SW480 (cell line): ENCODE measurements at places on chromosomes 4 and X.
A peak's percentile ranks its signal among the peaks of the same experiment; 100 is the strongest.

- no peak for DNase-seq
Observed at GRCh38 chr4:86432559-86433134, 72.8 kb upstream of the MAPK10 start.

- no peak for DNase-seq
Observed at GRCh38 chr4:2923668-2924173, 39.5 kb downstream of the NOP14 start.

- no peak for DNase-seq
Observed at GRCh38 chrX:46693149-46693548, 65.8 kb downstream of the SLC9A7 start.

GRCh38 chr4:78656968-78657445 is 105.4 kb downstream of the ANXA3 start:
- DNase-seq, result no peak

DNA sequence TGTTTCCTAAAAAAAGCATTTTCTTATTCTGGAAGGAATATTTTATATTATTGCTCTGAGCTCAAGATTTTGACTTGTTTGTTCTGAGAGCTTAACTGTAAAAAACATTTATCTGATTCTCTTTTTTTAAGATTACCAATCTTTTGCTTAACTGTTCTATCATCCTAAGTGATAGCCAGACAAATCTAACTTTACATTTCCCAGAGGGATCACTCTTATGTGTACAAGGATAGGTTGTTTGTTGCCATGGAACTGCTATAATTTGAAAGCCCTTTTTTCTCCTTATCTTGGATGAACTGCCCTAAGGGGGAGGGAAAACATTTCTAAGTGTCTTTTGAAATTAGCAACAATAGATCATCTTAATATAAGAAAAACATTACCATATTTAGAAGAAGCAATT is 494.7 kb downstream of the TRAM1L1 start:
- DNase-seq, result no peak

GRCh38 chr4:8131210-8131609 is 27.4 kb downstream of the ABLIM2 start:
- DNase-seq, result no peak

GRCh38 chr4:26008737-26009136 is 94.7 kb downstream of the SMIM20 start:
- no peak for DNase-seq

- DNase-seq, result no peak
Observed at GRCh38 chrX:93332329-93332728, 341.0 kb downstream of the NAP1L3 start.

- no peak for DNase-seq
Observed at GRCh38 chr4:83335701-83336100, 1.1 kb upstream of the HPSE start.

DNA sequence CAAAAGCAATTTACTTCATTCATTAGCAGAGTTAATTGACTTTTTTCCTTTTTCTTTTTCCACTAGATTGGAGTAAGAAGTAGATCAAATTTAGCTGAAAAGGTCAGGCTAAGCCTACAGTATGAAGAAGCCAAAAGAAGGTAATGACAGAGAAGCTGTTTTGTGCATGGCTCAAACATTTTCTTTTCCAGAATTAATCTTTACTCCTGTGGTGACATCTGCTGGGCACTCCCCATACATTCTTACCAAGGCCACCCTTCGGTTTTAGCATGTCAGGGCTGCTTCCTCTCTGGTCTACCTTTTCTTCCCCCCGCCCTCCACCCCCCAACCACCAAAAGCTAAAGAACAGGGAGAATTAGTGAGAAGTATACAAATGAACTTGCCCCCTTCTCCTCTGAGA is 70.2 kb downstream of the CLDN22 start:
- peak; percentile 33 for DNase-seq

- DNase-seq, result no peak
Observed at GRCh38 chr4:59161249-59161648, 2038.9 kb upstream of the ADGRL3 start.

- no peak for DNase-seq
Observed at GRCh38 chr4:173498771-173499170, 31.3 kb downstream of the HAND2 start.

- peak; percentile 23 for DNase-seq
Observed at GRCh38 chr4:20433097-20433705, 181.5 kb downstream of the SLIT2 start.

- no peak for DNase-seq
Observed at GRCh38 chr4:119284876-119285780, 36.8 kb downstream of the FABP2 start.

- DNase-seq, result no peak
Observed at GRCh38 chrX:10936976-10937375, 174.2 kb upstream of the HCCS start.

DNA sequence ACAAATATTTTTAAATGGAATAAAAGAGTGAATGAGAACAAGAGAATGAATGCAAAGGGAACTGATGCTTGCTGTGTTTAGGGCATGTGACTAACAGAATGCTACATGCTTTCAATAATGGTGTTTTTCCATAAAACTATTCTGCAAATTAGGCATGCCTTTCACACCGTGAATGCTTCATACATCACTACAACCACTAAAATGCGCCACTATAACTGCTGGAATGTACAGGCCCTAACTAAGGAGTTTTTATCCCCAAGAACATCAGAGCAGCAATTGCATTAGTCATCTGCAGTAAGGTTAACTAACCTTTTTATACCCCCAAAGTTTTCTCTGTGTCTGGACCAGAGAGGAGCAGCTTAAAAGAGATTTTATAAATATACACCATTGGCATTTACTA is 190.4 kb downstream of the ARAP2 start:
- no peak for DNase-seq

GRCh38 chr4:40963897-40964478 is 214.2 kb downstream of the NSUN7 start:
- DNase-seq, result no peak

GRCh38 chrX:82848111-82848510 is 660.0 kb upstream of the POU3F4 start:
- no peak for DNase-seq

DNA sequence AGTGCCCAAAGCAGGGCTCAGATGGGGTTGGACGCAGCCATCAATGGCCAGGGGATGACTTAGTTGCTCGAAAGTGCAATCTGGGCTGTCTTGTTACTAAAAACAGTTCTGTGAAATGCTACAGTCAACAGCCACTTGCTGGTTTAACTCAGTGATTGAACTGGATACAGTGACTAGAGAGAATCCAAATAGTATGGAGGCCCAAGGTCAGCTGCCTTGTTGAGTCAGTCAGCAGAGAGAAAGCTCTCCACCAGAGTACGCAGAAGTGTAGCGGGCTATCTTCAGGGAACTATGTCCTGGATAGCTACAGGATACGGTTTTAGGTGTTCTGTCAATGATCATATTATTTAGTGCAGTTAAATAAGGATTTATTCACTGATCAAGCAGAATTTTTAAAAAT is 68.4 kb downstream of the TRAPPC11 start:
- no peak for DNase-seq

- no peak for DNase-seq
Observed at GRCh38 chrX:71053217-71053621, 14.9 kb downstream of the SNX12 start.

DNA sequence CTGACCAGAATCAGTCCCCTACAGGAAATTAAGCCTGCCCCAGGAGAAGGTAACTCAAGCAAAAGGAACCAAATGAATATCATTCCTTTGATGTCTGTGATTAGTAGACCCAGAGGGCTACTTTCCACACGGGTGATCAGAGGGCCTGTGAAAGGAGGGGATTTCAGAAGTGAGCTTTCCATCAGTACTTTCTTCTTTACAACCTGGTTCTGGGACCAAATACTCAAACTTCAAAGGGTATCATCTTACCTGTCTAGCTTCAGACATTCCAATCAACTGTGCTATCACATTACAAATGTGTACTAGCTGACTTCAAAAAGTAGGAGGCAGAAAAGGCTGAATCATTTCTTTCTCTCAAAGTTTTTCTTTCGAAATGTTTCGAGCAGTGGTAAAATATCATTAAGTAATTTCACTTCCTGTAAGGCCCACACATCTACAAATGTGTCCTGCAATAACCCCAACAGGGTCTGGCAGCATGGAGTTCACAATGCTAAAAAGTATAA is 23.9 kb downstream of the ACSL4 start:
- peak; percentile 88 for DNase-seq

- DNase-seq, result no peak
Observed at GRCh38 chr4:78645853-78646757, 94.5 kb downstream of the ANXA3 start.

GRCh38 chrX:6891404-6891803 is 256.1 kb upstream of the STS start:
- no peak for DNase-seq

DNA sequence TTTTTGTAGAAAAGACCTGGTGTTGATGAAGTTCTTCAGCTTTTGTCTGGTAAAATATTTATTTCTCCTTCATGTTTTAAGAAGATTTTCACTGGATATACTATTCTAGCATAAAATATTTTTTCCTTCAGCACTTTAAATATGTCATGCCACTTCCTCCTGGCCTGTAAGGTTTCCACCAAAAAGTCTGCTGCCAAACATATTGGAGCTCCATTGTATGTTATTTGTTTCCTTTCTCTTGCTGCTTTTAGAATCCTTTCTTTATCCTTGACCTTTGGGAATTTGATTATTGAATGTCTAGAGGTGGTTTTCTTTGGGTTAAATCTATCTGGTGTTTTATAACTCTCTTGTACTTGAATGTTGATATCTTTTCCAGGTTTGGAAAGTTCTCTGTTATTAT is 35.6 kb upstream of the NMU start:
- no peak for DNase-seq

GRCh38 chr4:164955107-164955805 is 22.2 kb downstream of the TRIM61 start:
- DNase-seq, result no peak

GRCh38 chr4:184472614-184473498 is 1.5 kb downstream of the IRF2 start:
- DNase-seq, result peak; percentile 54

- DNase-seq, result no peak
Observed at GRCh38 chrX:38939067-38939466, 137.8 kb downstream of the MID1IP1 start.

DNA sequence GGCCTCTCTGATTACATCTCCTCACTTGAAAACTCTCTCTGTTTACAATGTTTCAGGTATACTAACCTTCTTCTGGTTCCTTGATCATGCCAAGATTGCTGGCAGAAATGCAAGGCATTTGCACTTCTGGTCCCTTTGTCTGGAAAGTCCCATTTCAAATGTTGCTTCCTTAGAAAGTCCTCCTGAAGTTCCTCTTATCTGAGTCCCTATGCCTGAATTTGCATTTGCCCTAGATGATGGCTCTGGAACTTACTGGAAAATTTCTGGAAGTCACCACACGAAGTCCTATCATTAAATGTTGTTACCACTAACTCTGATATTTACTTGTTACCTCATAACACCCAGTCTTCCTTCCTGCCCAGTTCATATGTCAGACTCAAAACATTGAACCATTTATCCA is 176.4 kb downstream of the EFHC2 start:
- DNase-seq, result no peak

DNA sequence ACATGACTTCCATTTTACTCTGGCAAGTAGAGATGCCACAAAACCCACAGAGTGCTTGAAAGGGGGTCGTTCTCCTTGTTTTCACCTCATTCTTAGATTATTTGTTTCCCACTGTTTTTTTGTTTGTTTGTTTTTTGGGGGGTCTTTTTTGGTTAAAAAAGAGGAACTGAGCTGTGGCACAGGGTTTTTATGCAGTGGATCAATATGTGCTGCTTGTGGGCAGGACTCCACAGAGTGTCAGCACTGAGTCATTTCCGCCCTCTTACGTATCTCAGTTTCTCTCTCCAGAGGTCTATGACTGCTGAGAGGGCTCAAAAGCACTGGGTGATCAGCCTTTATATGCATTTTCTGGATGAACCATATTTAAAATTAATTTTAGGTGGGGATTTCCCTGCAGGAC is 268.1 kb upstream of the GRID2 start:
- DNase-seq, result no peak

DNA sequence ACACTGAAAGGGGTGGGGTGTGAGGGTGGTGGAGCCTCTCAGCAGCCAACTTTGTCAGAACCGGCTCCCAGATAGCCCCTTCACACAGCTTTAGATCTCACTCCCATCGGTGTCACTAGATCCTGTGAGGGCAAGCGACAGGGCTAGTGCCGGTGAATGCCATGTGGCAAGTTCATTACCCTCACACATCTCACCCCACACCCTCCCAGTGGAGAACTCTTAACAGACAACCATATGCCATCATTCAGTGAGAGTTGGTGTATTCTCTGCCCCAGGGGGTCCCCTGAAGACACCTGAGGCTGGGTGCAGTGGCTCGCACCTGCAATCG is 15.3 kb downstream of the SEPTIN6 start:
- DNase-seq, result no peak

DNA sequence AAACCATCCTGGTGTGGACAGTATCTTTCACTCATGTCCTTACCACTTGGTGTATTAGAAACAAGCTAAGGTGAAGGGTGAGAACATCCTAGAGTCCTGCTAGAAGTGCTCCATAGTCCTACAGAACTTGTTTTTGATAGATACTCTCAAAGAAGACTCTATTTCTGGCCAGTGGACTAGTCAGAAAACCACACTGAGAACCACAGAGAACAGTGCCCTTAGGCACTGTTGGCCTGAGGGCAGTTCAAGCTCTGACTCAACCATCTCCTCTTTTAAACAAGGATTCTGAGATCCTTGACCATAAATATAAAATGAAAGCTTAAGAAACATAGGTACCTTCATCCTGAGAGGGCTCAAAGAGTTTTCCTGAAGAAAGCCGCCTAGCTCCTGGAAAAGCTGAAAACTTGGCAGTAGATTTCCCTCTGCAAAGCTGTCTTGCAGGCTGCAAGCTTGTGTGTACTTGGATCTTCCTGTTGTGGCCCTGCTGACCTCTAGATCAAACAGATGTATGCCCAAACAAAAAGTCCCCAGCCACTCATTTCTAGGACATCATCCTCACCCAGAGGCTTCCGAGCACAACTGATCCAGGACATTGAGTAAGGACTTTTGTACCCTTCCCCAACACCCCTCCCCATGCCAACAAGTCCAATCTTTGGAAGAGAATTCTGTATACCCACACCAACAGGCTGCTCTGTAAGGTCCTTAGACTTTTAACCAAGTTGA is 111.6 kb upstream of the CXCL13 start:
- DNase-seq, result no peak

GRCh38 chr4:77742054-77742453 is 77.1 kb downstream of the CNOT6L start:
- no peak for DNase-seq

GRCh38 chr4:173317004-173317403 is 17.2 kb downstream of the HMGB2 start:
- no peak for DNase-seq
